ENCODE measurements at places on chromosomes 7 and 10.

- DNase-seq = no peak
Observed at GRCh38 chr7:120825576-120825975, 32.4 kb downstream of the TSPAN12 start.

- DNase-seq = no peak
Observed at GRCh38 chr7:18948521-18948920, 168.9 kb downstream of the TWIST1 start.

GRCh38 chr10:28711776-28712175, 34.5 kb downstream of the BAMBI start:
- no peak for DNase-seq

DNA sequence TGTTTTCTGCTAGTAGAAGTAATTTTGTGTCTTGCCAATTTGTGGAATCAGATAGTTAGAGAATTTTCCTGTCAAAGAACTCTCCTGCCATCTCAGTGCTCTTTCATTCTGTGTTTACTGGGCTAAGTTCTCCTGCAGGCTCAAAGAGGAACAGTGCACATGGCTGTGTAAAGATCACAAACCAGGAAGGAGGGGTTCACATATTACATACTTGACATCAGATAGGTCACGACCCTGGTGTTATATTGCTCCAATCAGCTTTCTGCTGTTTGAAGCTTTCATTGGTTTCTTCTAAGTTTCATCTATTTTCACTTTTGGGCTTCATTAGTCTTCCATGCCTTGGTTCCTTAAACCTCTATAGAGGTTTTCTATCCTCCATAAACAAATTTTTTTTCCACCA, 13.5 kb upstream of the ELMO1 start:
- DNase-seq = no peak

- DNase-seq = no peak
Observed at GRCh38 chr10:76403912-76404311, 972.5 kb downstream of the LRMDA start.

DNA sequence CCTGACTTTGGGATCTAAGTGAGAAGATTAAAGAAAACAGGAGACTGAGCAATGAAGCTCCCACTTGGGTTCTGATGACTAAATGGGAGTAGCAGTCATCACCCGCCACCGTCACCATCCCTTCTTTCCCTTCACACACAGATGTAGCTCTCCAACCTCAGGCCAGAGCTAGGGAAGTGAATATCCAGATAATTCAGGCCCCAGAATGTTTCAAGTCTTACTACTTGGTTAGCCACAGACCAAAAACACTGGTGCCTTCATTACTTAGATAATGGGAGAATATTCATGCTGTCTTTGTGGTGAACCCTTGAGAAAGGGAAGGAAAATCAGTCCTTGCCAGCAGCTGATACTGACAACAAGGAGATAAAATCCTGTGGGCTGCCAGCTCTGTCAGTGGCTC, 100.7 kb downstream of the OSBPL3 start:
- no peak for DNase-seq

DNA sequence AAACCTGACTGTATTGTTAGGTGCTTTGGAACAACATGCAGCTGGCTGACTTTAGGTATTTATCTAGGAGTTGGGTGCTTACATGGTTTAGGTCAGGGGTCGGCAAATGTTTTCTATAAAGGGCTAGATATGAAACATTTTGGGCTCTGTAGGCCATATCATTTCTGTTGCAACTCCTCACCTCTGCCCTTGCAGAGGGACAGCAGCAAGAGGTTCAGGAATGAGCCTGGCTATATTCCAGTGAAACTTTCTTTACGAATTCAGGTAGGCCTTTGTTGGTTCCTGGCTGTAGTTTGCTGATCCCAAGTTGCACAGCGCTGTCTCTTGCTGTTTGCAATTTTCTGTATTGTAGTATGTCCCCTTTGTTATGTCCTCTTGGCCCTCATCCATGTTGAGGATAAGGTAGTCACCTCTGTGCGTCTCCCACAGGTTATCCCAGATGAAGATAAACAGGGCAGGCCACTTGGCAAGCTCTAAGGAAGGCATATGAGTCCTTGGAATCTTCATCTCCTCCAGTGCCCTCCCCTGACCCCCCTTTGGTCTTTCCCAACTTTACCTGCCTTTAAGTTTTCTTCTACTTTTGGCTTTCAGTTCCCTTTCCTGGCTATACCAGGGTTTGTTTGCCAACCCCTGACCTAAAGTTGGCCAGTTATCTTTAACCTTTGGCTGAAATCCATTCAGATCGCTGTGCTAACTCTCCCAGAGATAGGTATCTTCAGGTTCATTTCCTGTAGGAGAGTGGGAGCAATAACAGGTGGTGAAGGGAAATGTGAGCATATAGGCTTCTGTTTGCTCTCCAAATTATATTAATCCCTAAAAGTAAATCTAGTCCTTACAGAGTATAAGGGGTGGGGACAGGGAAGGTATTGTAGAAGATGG, 36.1 kb downstream of the SGPL1 start:
- DNase-seq = no peak

DNA sequence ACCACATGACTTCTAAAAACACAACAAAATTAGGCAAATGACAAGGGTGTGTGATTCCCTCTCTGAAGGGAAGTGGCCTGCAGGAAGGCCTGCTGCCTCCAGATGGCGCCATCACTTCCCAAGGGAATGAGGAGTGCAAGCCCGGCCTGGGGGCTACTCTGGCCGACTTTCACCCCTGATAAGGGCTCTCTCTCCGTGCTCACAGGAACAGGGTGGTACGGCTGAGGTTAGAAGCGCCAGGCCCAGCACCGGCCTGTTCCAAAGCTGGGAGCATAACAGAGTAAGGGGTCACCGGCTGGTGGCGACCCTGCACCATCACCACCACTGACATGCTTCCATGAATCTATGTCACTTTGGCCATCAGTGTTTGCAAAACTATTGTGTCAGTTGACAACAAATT, 13.1 kb downstream of the RBP3 start:
- DNase-seq = no peak

DNA sequence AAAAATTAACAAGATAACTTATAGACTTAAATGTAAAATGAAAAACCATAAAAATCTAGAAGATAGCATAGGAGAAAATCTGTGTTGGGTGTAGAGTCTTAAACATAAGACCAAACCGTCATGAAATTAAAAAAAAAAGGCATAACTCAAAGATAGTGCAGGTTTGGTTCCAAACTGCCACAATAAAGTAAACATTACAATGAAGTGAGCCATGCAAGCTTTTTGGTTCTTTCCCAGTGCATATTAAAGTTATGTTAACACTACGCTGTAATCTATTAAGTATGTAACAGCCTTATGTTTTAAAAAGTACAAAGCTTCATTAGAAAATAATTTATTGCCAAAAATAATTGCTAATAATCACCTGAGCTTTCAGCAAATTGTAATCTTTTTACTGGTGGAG, 1366.5 kb upstream of the LRRTM3 start:
- no peak for DNase-seq

DNA sequence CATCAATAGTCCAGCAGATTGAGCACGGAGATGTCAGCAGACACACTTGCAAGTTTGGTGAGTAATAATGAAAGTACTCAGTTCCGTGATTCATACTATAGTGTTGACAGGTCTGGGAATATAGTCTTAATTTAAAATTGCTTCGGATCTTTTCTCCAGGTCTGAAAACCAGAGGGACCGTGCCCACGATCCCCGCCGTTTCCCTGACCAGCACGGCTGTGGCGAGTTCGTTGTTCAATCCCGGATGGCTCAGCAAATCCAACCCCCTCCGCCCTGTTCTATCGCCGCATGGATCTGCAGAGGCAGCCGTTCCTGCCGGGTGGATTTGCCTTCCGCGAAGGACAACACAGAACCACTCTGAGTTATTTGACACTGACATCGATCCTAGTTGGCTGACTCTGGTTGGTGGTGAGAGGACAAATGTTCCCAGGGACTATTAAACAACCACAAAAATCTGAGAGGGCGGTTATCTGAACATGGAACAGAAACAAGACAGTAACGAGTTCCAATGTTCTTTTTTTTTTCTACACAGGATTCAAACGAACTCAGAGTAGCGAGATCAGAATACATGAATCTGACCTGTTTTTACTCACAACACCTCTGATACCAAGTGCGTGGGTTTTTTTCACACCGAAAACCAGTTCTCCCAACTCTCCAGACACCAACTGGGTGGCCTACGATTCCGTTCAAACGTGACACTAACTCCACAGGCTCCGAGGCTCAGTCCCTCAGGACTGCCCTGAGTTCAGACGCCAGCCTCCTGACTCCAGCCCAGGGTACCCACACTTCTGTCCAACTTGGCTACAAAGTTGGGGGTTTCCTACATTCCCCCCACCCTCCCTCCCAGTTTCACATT, 52.7 kb downstream of the RBM17 start:
- no peak for DNase-seq

- DNase-seq = no peak
Observed at GRCh38 chr7:138400400-138400886, 59.6 kb upstream of the TRIM24 start.

- no peak for DNase-seq
Observed at GRCh38 chr10:113897693-113898618, 43.5 kb downstream of the NHLRC2 start.

DNA sequence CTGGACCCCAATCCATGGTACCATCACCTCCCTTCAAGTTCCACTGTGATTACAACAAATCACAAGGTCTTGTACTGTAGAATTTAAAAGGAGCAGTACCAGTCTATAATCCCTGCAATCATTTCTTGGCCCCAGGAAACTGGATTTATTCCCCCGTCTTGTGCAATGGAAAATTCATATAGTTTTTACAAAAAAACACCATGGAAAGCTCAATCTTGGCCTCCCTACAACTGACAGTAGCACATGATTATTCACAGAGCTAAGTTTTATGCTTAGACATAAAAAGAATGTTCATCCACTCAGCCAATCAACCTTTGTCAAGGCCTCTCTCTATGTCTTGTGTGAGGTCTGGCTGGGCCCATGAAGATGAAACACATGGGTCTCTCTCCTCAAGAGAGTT, 10.2 kb downstream of the DGKI start:
- no peak for DNase-seq
